ENCODE measurements at places on chromosomes 3 and 15. TPM values are rescaled to one million over a fixed set of nuclear protein-coding genes. Genes with fewer than 3 reads are reported as not detected.

DNA sequence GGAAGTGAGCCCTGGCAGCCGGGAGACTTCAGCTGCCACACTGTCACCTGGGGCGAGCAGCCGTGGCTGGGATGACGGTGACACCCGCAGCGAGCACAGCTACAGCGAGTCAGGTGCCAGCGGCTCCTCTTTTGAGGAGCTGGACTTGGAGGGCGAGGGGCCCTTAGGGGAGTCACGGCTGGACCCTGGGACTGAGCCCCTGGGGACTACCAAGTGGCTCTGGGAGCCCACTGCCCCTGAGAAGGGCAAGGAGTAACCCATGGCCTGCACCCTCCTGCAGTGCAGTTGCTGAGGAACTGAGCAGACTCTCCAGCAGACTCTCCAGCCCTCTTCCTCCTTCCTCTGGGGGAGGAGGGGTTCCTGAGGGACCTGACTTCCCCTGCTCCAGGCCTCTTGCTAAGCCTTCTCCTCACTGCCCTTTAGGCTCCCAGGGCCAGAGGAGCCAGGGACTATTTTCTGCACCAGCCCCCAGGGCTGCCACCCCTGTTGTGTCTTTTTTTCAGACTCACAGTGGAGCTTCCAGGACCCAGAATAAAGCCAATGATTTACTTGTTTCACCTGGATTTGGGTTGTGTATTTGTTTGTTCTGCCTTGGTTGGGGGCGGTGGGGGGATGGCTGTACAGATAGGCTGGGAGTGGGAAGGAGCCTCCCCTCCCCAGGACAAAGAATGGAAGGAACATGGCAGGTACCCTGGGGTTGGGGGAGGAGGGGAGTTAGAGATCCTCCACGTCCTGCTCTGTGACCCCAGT is 2.9 kb upstream of the GRM2 start:
- peak; percentile 76 for DNase-seq

GRCh38 chr3:143548393-143548792 is 299.9 kb downstream of the SLC9A9 start:
- no peak for DNase-seq

GRCh38 chr3:39962581-39962980 is 153.2 kb downstream of the MYRIP start:
- no peak for DNase-seq

DNA sequence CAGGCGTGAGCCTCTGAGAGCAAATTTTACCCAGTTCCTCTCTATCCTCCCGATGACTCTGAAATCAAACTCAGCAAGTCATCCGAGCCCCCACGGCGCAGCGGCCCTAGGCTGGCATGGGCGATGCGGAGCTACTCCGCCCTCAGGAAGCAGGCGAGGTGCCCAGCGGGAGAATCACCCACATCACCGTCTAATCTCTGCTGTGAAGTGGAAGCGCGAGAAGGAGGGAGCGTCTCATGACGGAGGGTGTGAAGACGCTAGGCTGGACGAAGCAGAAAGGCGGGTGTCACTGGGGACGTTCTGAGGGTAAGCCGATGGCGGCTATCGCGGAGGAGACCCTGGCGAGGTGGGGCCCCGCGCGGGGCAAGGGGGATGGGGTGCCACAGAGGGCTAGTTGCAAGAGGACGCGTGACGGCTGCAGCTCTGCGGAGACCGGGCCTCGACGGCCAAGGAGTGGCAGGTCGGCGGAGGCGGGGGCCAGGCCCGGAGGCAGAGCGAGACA is 9.1 kb upstream of the GNAI2 start:
- peak; percentile 92 for DNase-seq

DNA sequence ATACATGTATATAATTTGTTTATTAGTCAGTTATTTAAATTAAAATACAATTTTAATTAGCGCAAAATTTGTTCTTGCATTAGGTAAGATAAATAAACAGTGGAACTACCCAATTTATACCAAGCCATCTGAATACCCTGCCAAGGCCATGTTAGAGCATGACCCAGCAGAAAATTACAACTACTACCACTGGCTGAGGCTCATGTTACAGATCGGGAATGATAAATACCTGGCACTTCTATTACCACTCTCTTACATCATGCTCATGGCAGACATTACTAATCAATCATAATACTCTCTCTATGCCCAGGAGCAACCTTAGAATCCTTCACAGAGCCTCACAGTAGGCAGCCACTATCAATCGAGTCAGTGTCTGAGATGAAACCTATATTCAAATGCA is 21.2 kb upstream of the LMOD3 start:
- DNase-seq, result no peak

DNA sequence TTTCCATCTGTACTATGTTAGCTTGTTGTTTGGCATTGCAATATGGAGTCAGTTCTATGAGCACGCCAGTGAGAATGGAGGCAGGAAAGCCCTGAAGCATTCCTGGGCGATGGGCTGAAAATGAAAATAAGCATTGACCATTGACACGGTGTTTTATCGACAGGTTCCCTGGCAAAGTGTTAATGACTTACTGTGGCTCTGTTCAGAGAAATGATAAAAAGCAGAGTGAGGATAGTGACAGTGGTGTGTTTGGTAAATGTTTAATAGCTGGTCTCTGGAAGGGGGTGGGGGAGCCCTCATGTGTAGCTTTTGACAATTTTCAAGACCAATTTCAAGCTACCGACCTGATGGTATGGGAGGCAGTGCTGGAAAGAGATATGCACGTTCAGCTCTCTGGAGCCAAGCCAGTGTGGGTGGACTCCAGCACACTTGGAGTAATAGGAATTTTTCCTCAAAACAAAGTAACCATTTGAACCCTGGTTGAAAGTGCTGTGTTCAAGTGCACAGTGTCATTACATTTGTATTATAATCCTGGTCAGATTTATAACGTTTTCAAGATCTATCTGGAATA is 341.7 kb upstream of the ROBO2 start:
- DNase-seq, result no peak

FOXL2NB gene
- total RNA-seq, result not detected

LIPC gene
- total RNA-seq, result 2.7 TPM
